Stimulated activated CD8-positive, alpha-beta memory T cell treated with anti-CD3 and anti-CD28 coated beads, Interleukin-7, amount 100 ng/mL, for 48 hours (primary cell): ENCODE measurements at places on chromosomes 13 and 19.

DNA sequence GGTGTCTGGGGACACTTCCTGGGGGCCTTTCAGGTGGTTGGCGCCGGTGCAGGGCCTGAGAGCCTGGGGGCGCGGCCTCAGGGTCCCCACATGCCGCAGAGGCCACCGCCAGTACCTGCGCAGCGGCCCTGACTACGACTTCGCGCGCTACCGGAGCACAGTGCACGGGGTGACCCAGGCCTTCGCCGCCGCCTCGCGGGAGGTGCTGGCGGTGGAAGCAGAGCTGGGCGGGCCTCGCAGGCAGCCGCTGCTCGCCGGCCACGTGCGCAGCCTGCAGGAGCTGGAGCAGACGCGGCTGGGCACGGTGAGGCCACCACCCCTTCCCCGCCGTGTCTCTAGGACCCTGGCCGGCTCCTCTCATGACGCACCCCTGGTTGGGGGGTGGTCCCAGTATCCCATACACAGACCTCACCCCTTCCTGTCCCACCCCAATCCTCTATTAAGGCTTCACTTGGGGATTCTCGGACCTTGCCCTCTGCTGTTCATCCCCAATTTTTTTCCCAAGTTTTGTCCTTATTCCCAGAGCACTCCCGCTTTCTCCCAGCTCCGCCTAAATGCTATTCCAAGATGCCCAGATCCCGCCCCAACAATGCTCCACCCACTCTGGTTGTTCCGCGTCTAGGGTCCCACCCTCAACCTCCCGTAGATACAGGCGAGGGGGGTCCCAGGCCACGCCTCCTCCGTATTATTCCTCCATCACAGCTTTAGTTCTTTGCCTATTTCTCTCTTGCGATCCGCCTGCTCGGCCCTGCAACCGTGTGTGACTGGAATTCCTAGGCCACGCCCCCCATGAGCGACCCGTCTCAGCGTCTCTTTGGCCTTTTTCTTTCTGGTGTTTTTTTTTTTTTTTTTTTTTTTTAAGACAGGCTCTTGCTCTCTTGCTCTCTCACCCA lies 1.0 kb downstream of the REX1BD start:
- peak; percentile 53 for DNase-seq

- no peak for DNase-seq
Measured at GRCh38 chr13:47696674-47697073, 304.4 kb downstream of the SUCLA2 start.

DNA sequence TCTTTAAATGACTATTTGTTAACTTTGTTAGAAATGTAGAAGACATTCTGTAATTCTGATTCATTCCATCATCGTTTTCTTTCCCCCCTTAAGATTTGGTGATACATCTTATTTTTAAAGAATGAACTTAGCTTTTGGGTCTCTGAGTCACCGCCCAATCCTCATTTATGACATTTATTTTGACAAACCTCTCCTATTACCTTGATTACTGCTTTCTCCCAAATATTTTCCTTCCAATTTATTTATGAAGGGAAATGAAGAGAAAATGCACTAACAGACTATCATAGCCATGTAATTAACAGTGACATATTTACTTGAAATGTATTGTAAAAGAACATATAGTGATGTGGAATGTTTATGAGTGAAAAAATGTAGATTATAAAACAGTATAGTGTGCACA lies 241.6 kb downstream of the DCLK1 start:
- DNase-seq, result no peak

GRCh38 chr19:42277821-42278451 lies 8.9 kb downstream of the CIC start:
- no peak for DNase-seq

DNA sequence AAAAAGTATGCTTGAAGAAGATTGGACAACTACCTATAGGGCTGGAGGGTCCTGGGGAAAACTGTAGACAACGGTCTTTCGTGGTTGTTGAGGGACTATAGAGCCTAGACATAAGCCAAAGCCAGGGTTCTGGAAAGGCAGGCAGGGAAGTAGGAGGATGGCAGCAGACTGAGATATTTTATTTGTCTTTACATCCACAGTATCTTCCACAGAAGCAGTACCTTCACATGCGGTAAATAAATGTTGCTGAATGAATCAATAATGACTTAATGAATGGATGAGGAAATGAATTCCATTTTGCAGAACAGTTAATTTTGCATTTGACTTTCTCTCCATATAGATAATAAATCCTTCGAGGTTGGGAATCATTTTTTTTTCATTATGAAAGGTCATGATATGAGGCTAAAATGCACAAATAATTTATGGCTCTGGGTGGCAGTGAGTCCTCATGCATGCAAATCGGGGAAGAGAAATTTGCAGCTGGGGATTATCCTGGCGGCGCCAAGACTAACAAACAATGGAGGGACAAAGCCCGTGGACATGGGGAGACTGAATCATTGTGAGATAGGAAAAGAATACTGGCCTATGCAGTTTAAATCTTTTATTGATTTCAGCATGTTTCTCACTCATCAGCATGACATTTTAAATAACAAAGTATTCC lies 102.0 kb downstream of the ERCC5 start:
- no peak for DNase-seq

DNA sequence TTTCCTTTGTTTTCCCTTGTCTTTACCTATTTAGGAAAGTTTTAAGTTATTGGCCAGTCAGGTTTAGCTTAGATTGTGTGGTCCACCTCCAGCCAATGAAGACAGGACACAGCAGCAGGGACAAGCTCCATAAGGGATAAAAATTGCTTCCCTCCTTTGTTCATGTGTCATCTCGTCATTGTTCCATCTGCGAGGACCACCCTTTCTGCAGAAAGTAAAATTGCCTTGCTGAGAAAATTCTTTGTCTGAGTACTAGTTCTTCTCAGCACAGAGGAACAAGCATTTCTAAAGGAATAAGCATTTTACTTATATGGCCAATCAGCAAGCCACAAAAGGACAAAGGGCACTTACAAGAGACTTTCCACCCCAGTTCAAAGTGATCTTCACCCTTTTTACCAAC lies 11.4 kb downstream of the ZNF560 start:
- DNase-seq, result no peak
